Gastroesophageal sphincter (tissue), 4 donors: ENCODE measurements at places on chromosomes 3 and 15. TPM values are rescaled to one million over a fixed set of nuclear protein-coding genes. Genes with fewer than 3 reads are reported as not detected.
A peak's percentile ranks its signal among the peaks of the same experiment; 100 is the strongest.

DNA sequence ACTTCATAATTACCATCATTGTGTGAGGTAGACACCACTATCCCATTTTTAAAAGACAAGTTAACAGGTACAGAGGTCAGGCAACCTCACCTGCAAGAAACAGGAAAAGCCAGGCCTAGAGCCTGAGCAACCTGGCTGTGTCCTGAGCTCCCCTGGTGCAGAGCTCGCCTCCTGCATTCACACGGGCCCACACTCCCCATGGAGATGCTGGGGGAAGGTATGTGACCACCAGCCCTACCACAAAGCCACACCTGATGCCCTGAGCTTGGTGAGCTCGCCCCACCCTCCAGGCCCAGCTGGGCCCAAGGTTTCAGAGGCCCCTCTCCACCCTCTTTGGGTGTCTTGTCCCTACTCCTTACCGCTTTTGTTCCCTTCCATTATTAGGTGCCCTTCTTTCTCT, 1.2 kb upstream of the EFCAB12 start:
- ATAC-seq: no peak

DNA sequence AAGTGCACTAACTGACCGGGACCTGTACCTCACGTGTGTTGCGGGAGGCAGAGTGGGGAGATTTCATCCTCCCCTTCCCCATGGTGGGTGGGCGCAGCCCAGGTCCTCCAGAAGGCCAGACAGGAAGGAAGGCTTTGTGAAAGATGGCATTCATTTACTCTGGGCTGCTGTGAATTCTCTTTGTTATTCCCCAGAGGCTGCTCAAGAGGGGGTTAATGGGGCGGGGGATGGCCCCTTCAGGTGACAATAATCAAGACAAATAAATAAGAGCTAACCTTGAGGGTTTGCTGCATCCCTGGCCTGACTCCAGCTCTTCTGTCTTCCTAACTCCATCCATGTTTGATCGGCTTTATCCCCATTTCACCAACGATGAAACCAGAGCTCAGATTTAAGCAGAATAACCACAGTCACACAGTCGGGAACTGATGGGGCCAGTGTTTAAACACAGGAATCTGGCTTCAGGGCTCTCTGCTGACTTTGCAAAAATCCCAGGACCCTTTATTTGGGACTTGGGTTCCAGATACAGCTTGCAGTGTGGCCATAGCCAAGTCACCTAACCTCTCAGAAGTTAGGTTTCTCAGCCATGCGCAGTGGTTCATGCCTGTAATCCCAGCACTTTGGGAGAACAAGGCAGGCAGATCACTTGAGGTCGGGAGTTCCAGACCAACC, 16.5 kb downstream of the PIF1 start:
- no peak for ATAC-seq

Gene COLQ
- total RNA-seq: 2.0 TPM

- no peak for ATAC-seq
Observed at GRCh38 chr15:70777170-70777926, 14.0 kb upstream of the UACA start.

Gene CIP2A
- total RNA-seq: 2.1 TPM

GRCh38 chr15:80437334-80437891, 33.2 kb downstream of the ARNT2 start:
- ATAC-seq: no peak

Gene ROPN1
- not detected for total RNA-seq

DNA sequence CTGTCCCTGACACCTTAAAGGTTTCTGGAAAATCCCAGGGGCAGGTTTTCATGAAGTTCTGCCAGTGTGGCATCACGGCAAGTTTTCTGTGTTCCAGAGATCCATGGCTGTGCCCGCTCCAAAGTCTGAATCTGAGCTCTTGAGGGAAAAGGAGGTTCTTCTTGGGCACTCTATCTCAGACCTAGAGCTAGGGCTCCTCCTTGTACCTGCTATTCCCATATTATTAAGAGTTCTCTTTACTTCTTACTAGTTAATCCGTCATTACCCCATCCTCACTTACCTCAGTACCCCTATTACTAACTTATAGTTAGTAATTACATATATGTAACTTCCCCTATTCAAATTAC, 5.9 kb upstream of the TRA2B start:
- ATAC-seq: peak; percentile 14

DNA sequence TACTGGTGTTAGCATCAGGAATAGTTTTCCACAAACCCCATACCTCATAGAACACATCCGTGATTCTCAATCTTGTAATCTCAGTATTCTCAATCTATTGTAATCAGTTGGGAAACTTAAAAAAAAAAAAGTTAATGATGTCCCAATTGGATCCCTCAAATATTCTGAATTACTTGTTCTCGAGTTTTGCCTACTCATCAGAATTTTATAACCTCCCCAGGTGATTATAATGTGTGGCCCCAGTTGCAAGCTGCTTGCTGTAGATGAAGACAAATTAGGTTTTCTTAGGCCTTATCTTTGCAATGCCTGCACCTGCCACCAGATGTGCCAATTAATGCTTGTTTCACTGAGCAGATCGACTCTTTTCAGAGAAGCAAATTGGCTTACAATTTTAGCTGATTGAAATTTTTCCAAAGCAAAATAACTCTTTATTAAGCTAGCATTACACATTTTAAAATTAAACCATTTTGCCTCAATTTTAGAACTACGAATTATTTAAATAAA, 19.0 kb upstream of the DIPK2A start:
- ATAC-seq: no peak

- ATAC-seq: peak; percentile 86
Observed at GRCh38 chr3:69385723-69386555, at the start of gene FRMD4B. Gene FRMD4B, minus strand, starts transcription at chr3:69386088. Its CDS starts 99 bp downstream, at chr3:69385989.

Gene IGSF10
- 8.3 TPM for total RNA-seq

DNA sequence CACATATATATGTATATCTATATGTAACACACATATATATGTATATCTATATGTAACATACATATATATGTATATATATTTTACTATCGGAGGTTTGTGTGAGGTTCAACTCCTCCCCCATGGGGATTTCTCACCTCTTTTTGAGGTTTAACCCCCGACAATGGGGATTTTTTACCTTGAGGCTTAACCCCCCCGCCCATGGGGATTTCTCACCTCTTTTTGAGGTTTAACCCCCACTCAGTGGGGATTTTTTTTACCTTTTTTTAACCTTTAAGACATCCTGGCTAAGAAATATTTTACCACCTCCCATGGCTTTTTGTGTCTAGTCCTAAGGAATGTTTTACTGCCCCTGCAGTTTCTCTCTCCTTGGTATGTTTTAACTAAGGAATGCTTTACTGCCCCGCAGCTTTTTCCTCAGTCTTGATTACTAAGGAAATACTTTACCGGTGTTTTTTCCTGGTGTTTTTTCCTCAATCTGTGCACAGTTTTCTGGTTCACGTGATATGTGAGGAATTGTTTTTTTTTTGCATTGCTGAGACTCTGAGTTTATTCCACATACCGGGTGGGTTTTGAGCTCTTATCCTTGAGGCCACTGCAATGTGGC, 185.2 kb downstream of the KLF13 start:
- ATAC-seq: no peak

Gene CCRL2
- total RNA-seq: 15.8 TPM

Gene CYP1A2
- total RNA-seq: not detected

DNA sequence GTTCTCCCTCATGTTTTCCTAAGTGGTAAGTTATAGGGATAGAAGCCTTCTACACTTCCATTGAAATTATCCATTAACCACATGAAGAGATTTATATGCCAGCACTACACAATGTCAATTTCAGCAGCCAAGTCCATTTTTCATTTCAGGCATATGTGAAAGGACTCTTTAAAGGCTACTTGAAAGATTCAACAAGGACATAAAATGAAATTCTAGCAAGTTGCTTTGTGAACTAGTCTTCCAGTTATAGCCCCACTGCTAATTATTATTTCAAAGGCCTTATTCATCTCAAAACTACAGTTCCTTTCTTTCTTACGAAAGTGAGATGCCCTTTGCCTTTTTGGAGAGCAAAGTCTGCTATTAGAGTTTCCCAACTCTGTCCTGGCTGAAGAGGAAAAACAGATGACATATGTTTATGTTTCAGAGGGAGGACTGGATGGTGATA, 66.0 kb upstream of the SLC2A2 start:
- ATAC-seq: peak; percentile 68

DNA sequence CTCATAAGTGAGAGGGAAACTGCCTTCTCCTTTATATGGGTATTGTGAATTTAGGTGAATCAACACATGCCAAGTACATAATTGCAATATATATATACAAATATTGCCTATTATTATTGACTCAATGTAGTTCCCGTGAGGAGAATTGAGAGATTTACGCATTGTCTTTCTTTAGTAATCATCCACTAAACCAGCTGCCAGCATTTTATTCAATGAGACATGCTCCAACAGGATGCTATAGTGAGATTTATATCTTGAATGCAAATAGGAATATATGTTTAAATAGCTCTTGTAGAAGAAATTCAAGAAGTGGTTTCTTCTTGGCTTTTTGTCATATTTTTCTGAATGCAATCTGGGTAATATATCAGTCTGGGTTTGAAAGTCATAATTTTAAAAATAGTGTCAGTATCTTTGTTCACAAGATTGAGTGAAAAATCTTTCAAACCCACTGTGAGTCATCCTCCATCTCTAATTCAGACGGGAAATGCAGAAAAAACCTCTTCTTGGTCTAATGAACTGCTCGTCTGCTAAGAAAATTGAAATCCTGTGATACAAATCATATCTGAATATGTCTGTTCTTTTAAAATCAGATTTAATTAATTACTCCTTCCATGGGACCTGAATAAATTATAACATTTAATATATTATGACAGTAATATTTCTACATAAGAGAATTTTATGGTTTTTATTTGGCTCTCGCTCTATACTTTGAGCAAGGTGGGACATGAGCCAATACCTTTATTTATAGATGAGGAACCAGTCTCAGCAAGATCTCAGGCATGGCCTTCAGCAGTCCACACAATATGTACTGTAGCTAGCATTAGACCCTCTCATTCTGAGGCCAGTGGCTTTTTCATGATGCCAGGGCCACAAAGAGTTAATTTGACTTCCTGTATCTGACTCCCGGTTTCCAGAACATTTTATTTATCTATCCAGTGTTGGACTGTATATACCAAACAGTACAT, 516.0 kb downstream of the GABRG3 start:
- ATAC-seq: no peak

GRCh38 chr3:132116601-132117000, 81.8 kb upstream of the CPNE4 start:
- no peak for ATAC-seq

Gene CTXN2
- not detected for total RNA-seq

DNA sequence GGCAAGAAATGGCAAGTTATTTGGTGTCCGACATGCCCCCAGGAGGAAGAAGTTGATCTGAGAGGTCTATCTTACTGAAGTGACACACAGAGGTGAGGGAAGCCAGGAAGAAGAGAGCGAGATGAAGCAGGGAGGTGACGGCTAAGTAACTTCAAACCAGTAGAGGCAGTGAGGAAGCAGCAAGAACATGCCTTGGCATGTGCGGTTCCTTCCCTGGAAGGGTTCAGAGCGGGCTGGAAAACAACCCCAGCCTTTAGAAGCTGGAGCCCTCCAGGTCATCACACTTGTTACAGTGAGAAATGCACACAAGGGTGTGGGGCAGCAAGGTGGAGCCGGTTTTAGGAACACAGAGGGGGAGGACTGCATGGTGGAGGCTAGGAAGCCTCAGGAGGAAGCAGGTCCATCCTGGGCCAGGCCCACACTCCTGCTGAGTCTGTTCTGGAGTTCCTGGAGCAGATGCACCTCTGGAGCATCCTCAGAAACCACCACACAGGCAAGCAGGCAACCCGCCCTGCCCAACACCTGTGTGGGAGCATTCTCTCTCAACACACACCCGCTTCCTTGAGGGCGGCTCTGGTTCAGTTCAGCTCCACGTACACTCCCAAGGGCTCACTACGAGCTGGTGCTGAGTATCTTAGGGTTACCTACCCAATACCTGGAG, 47.1 kb downstream of the POC1A start:
- ATAC-seq: no peak

DNA sequence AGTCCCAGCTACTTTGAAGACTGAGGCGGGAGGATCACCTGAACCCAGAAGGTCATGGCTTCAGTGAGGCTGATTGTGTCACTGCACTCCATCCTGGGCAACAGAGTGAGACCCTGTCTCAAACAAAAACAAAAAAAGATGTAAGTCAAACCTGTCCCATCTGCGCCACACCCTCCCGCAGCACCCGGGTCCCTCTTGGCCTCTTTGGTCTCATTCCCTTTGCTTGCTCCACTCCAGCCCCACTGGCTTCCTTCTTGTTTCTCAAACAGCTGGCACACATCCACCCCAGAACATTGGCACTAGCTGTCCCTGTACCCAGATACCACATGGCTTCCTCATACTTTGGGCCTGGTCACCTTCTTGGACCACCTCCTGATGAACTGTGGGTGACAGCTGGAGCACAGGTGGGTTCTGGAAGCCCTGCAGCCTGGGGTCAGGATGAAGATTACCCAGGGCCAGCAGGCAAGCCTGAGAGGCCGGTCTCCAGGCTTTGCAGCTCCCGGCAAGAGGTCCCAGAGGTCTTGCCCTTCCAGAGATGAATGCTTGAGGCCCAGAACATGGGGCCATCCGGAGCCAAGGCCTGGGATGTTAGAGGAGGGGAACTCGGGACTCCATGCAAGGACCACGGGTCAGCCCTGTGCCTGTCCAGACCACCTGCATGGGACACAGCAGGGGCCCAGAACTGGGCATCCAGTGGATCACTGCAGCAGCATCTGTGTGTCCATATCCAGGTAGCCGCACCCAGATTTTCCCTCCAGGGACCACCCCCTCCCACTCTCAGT, 10.9 kb upstream of the GATA2 start:
- ATAC-seq: no peak

Gene ISLR
- 68.7 TPM for total RNA-seq

DNA sequence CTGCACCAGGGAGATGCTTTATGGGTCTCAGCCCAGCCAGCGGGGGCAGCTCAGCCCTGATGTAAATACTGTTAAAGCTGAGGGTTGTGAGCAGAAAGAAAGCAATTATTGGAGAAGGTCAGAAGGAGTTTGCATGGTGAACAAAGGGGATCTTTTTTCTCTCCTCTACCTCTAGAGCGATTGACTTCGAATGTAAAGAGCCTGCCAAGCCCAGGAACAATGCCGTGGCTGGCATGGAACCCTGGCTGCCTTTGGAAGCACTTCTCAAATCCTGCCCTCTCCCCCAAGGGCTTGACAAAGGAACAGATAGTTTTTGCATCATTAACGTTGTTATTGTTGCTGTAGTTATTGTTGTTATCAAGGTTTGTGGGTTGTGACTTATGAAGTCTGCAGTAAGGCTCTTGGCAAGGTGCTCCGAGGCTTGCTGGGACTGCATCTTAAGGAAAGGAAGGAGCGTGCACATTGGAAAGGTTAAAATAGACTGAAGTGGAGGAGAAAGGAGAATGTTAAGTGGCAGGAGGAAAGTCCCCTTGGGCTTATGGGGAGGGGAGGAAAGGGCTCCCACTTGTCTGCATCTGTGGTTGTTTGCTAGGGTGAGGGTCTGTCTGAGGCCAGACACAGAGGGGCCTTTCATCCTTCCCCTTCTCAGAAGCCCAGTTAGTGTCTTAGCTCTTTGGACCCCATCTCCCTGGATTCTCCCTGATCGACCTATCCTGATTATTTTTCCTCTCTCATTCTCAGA, 16.7 kb downstream of the PDIA5 start:
- no peak for ATAC-seq
